ENCODE measurements at places on chromosomes 4 and X. TPM values are rescaled to one million over a fixed set of nuclear protein-coding genes. Genes with fewer than 3 reads are reported as not detected.

DNA sequence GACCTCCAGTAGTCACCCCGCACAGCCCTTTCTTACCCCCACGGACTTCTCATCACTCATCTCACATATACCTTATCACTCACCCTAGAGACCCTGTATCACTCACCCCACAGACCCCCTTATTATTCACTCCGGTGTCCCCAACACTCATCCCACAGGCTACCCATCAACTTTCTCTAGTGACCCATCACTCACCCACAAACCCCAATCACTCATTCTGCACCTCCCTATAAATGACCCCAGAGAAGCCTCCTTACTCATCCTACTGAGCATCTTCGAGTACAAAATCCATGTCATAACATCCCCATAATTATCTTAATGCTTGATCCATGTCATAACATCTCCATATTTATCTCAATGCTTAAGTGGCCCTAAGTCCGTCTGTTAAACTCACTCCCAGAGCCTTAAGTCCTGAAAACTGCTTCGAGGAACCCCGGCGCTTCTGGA lies 934 bp downstream of the ZNF41 start:
- DNase-seq: no peak
- no peaks in the 10 kb centered on the region for H3K27me3 ChIP-seq
- peaks cover 16% of the 10 kb centered on the region for H3K36me3 ChIP-seq
- peak overlapping the region; percentile 89 for H3K27ac ChIP-seq
- H3K4me3 ChIP-seq: peak overlapping the region; percentile 83

BEX5 gene
- total RNA-seq: 2.2 TPM

TGIF2LX gene
- not detected for total RNA-seq

ERVMER34-1 gene
- not detected for total RNA-seq

GRCh38 chr4:64157397-64157796 lies 251.9 kb downstream of the TECRL start:
- H3K4me3 ChIP-seq: no peak overlapping the region
- no peaks in the 10 kb centered on the region for H3K27me3 ChIP-seq
- H3K27ac ChIP-seq: no peak overlapping the region
- no peaks in the 10 kb centered on the region for H3K36me3 ChIP-seq
- DNase-seq: no peak

- H3K36me3 ChIP-seq: peaks cover 45% of the 10 kb centered on the region
- no peaks in the 10 kb centered on the region for H3K27me3 ChIP-seq
- peak overlapping the region; percentile 68 for H3K4me3 ChIP-seq
- no peak for DNase-seq
- H3K4me1 ChIP-seq: peaks cover 35% of the 10 kb centered on the region
Observed at GRCh38 chrX:21974011-21974385, 33.5 kb downstream of the SMS start.

DNA sequence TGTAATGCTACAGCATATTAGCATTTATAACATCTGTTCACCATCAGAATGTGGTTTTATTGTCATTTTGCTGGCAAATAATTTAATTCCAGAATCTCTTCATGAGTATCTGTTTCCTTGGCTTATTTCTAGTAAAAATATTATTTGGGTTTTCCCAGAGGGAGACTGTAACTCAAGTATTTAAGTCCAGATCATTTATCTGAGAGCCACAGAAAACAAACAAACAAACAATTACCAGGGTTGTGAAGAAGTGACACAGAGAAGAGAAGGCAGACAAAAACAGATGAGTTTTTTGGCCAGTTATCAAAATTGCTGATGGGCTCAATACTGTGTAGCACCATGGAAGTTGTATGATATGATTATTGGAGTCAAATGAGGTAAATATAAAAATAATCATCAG lies 515.1 kb downstream of the TECRL start:
- H3K27me3 ChIP-seq: no peaks in the 10 kb centered on the region
- H3K4me1 ChIP-seq: no peaks in the 10 kb centered on the region
- DNase-seq: no peak
- no peak overlapping the region for H3K4me3 ChIP-seq
- no peaks in the 10 kb centered on the region for H3K36me3 ChIP-seq

- no peak overlapping the region for H3K27ac ChIP-seq
- no peaks in the 10 kb centered on the region for H3K27me3 ChIP-seq
- DNase-seq: no peak
- no peaks in the 10 kb centered on the region for H3K36me3 ChIP-seq
Observed at GRCh38 chrX:143435916-143436315, 81.4 kb downstream of the SPANXN3 start.

DNA sequence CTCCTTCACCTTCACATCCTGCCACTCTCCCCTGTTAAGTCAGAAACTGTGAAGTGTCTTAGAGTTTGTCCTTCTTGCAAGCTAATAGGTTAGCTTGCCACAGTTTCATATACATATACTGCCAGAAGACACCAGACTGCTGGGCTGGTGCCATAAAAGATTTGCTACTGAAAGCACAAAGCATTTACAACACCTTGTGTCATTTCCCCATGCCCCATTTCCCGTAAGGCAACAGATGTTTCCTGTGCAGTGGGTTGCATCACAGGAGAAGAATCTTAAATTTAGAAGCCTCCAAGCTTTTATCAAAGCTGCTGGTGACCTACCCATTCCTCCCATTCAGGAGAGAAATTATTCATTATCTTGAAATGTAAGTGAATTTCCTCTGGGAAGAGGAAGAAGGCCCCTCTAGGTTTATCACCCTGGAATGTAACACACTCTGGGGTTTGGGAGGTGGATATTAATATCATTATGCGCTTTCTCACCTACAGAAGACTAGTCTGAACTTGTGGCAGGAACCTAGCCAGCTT lies 34.5 kb upstream of the RAB33B start:
- peaks cover 28% of the 10 kb centered on the region for H3K36me3 ChIP-seq
- peak overlapping the region; percentile 76 for H3K27ac ChIP-seq
- H3K27me3 ChIP-seq: no peaks in the 10 kb centered on the region

PNMA6F gene
- total RNA-seq: not detected

GRCh38 chr4:75494563-75494962 lies 19.6 kb downstream of the RCHY1 start:
- peaks cover 58% of the 10 kb centered on the region for H3K36me3 ChIP-seq
- H3K4me1 ChIP-seq: peaks cover 9% of the 10 kb centered on the region
- no peak for DNase-seq
- H3K27ac ChIP-seq: no peak overlapping the region

- H3K4me1 ChIP-seq: no peaks in the 10 kb centered on the region
- DNase-seq: no peak
- H3K27ac ChIP-seq: no peak overlapping the region
- H3K27me3 ChIP-seq: peaks cover 14% of the 10 kb centered on the region
Observed at GRCh38 chr4:118997601-118998000, 108.9 kb downstream of the SYNPO2 start.

CXCL8 gene
- total RNA-seq: not detected

CTAG1B gene
- total RNA-seq: not detected

GRCh38 chr4:53618321-53618720 lies 27.0 kb upstream of the LNX1 start:
- no peak overlapping the region for H3K27ac ChIP-seq
- peaks cover 6% of the 10 kb centered on the region for H3K27me3 ChIP-seq
- H3K4me1 ChIP-seq: no peaks in the 10 kb centered on the region
- H3K4me3 ChIP-seq: no peak overlapping the region
- no peak for DNase-seq

FAM193A gene
- 33.0 TPM for total RNA-seq

LRP2BP gene
- total RNA-seq: 1.3 TPM

DNA sequence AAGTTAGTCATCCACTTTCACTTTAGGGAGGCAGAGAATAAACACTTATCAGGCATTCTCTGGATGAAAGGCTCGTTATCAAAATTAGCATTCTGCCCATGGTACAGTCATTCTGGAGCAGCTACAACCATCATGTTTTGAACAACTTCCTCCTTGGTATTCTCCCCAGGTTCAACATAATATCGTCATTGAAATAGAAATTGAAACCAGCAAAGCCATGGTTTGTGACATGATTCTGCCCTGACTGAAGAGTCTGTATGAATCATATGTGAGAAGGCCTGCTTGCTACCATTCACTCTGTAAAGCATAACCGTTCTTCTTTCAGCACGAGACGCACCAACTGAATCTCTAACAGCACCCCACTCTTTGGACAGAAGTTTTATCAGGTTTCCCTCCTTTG lies 127.5 kb upstream of the RADX start:
- H3K36me3 ChIP-seq: no peaks in the 10 kb centered on the region
- peaks cover 11% of the 10 kb centered on the region for H3K4me1 ChIP-seq
- H3K27ac ChIP-seq: peak overlapping the region; percentile 80
- no peaks in the 10 kb centered on the region for H3K27me3 ChIP-seq
- DNase-seq: peak; percentile 24
- peak overlapping the region; percentile 12 for H3K4me3 ChIP-seq

NPY1R gene
- total RNA-seq: not detected

DNA sequence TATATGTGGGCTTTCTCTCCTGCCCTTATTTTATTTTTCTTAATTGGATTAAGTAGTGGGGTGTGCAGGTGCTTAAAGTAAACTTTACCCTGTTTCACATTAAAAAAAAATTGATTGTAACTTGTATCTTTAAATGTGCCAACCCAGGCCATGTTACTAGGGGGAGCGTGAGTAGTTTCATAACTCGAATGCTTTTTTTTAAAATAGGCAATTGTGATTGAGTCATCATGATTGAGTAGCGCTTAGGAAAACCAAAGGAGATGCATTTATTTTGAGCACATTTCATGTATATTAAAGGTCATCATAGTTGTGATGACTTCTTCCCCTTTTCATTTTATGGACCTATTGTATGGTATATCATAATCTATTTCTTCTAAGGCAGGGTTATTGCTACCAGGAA lies 32.2 kb downstream of the GPAT3 start:
- H3K27me3 ChIP-seq: no peaks in the 10 kb centered on the region
- no peak overlapping the region for H3K27ac ChIP-seq
- H3K36me3 ChIP-seq: no peaks in the 10 kb centered on the region
- no peaks in the 10 kb centered on the region for H3K4me1 ChIP-seq
- no peak overlapping the region for H3K4me3 ChIP-seq

DNA sequence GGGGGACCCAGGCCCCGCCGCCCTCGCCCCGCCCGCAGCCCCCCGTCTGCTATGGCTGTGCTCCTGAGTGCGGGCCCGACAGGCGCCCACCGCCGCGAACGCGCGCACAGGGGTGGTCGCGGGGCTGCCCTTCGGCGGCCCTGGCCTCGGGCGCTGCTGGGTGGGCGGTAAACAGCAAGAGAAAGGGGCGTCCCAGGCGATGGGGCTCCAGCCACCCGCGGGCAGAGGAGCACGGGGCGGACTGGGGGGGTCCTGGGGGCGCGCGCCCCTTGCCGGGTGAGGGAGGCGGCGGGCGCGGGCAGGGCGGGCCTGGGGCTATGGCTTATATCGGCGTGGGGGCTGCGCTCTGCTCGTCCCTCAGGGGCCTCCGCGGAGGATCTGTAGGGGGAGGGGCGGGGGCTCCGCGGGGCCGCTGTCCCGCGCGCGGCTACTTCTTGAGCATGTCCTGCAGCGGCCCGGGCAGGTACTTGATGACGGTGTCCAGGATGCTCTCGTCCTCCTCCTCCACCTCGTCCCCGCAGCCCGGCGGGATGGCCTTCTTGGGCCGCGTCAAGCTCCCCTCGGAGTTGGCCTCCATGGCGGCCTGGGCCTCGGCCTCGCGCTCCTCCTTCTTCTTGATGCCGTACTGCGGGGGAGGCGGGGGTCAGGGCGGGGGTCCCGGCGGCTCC lies 39.7 kb downstream of the CPLX1 start:
- DNase-seq: no peak
- peaks cover 35% of the 10 kb centered on the region for H3K4me1 ChIP-seq
- no peak overlapping the region for H3K4me3 ChIP-seq
- H3K27me3 ChIP-seq: peaks cover 22% of the 10 kb centered on the region
- no peak overlapping the region for H3K27ac ChIP-seq
- H3K36me3 ChIP-seq: peaks cover 5% of the 10 kb centered on the region

GRCh38 chrX:97294041-97294440 lies 410.3 kb downstream of the RPA4 start:
- no peaks in the 10 kb centered on the region for H3K27me3 ChIP-seq
- H3K36me3 ChIP-seq: no peaks in the 10 kb centered on the region
- no peaks in the 10 kb centered on the region for H3K4me1 ChIP-seq
- no peak for DNase-seq
- no peak overlapping the region for H3K27ac ChIP-seq

GRCh38 chrX:2610246-2611170 lies 80.6 kb upstream of the CD99 start:
- H3K4me3 ChIP-seq: peak overlapping the region; percentile 94
- peak overlapping the region; percentile 72 for H3K27ac ChIP-seq
- DNase-seq: no peak
- H3K36me3 ChIP-seq: peaks cover 59% of the 10 kb centered on the region
